Spleen (tissue), 13 donors: ENCODE measurements at places on chromosomes 7 and 10.
A peak's percentile ranks its signal among the peaks of the same experiment; 100 is the strongest.

DNA sequence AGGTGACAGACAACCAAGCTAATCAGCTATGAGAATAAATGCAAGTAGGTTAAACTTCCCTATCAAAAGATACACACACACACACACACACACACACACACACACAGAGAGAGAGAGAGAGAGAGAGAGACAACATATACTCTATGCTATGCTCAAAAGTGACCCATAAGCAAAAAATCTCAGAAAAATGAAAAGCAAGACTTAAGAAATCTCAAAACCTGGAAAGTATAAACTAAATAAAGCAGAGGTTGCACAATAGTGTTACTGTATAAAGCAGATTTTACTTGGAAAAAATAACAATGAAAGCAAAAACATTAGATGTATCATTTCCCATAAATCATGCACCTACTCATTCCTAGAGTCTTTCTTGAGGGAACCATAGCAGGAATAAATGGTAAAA, 221.5 kb downstream of the INHBA start:
- H3K36me3 ChIP-seq: no peaks in the 10 kb centered on the region
- no peaks in the 10 kb centered on the region for H3K27me3 ChIP-seq
- no peak for DNase-seq
- H3K27ac ChIP-seq: no peak overlapping the region
- no peak overlapping the region for H3K4me3 ChIP-seq
- H3K4me1 ChIP-seq: no peaks in the 10 kb centered on the region

DNA sequence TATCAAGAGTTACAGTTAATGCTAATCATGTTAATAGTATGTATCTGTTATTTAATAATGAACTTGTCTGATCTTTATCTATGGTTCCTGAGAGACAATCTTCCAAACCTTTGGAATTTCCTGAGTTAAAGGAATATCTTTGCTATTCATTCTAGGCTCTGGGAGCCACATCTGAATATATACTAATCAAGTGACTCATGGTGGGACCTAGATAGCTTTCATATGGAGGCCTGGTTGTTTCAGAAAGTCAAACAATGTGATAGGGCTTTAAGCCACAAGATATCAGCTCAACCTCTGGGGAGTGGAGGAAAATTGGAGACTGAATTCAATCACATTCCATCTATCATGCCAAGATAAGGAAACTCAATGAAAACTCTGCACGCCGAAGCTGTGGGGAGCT, 746.4 kb downstream of the TNS3 start:
- H3K4me1 ChIP-seq: no peaks in the 10 kb centered on the region
- no peak for DNase-seq
- H3K4me3 ChIP-seq: no peak overlapping the region
- no peak overlapping the region for H3K27ac ChIP-seq
- no peaks in the 10 kb centered on the region for H3K36me3 ChIP-seq

- peak; percentile 54 for DNase-seq
- no peaks in the 10 kb centered on the region for H3K36me3 ChIP-seq
- peaks cover 7% of the 10 kb centered on the region for H3K4me1 ChIP-seq
- peaks cover 17% of the 10 kb centered on the region for H3K27me3 ChIP-seq
Observed at GRCh38 chr7:159139639-159140038, 5.0 kb downstream of the VIPR2 start.

DNA sequence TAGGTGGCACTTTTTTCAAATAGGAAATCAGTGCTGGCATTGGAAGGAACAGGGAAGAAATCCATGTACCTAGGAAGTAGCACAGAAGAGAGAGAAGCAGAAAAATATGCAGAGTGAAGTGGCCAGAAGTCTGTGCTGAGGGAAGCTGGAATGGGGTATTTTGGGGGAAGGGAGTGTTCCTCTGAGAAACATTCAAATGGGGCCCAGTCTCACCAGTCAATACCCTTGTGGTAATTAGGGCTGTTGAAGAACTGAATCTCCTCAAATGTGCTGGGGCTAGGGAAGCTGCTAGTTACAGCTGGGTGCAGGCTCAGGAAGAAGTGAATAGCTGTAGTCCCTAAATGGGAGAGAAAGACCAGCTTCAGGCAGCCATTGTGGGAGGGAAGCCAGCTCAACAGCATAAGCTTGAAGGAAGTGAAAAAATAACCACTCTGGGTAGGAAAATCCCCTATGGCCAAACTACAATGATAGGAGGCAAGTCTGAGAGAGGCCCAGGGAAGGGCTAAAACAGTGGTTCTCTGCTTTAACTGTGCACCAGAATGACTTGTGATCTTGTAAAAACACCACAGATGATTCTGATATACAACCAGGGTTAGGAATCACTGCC, 7.6 kb downstream of the NDST2 start:
- H3K27me3 ChIP-seq: no peaks in the 10 kb centered on the region
- DNase-seq: no peak
- peaks cover 38% of the 10 kb centered on the region for H3K4me1 ChIP-seq
- H3K36me3 ChIP-seq: peaks cover 99% of the 10 kb centered on the region
- H3K4me3 ChIP-seq: no peak overlapping the region

DNA sequence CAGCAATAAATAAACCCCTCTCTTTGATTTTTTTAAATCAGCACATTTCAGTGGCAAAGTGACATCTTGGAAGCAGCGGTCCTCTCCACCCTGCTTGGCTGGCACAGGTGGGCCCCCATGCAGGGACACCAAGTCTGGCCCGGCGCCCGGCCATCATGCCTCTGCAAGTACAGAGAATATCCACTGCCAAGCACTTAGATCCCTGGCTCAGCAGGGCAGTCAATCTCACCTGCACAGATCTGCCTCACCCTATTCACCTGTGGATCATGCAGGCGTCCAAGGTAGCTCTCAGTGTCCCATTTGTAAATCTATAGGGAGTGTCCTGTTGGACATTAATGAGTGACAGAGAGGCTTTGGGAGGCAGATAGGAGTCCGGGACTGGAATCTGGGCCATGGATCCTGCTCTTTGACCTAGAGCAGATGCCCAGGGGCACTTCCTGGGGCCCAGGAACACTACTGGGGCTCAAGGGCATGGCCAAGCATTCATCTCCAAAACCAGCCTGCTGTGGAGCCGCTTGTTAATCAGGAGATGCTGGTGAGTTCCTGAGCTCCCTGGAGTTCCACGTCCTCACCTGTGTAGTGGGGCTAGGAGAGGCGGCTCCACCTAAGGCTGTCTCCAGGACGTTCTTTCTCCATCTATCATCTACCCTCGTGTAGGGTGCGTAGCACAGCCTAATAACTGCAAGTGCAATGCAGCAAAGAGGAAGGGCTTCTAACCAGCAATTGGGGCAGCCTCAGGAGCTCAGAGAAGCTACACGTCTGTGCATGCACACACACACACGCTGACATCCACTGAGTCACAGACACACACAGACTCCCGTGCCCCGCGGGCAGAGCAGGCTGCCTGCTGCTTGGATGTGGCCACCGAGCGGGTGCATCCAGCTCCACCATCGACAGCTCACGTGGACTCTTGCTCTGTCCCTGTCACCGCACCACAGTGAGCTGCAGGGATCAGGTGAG, 123.6 kb downstream of the OAT start:
- no peaks in the 10 kb centered on the region for H3K36me3 ChIP-seq
- H3K4me3 ChIP-seq: no peak overlapping the region
- DNase-seq: no peak

DNA sequence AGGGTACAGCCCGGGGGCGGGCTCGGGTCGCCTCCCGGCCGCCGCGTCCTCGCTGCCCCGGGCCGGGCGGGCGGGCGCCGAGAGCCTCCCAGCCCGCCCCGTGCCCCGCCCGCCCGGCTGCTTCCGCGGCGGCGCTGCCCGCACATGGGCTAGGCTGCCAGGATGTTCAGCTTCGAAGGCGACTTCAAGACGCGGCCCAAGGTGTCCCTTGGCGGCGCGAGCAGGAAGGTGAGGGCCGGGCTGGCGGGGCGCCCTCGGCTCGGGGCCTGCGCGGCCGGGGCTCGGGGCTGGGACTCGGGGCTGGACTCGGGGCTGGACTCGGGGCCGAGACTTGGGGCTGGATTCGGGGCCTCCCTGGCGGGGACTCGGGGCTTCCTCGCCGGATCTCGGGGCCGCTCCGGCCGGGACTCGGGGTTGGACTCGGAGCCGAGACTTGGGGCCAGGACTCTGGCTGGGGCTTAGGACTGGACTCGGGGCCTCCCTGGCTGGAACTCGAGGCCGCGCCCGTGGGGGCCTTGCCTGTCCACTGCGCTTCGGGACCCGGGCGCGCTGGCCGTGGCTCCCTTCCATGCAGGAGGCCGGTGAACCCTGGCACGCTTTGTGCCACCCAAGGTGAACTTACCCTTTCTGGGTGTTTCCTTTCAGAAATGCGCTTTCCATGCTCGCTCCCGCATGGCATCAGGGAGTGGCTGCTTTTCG, 534 bp downstream of the UBE3C start:
- H3K4me1 ChIP-seq: peaks cover 27% of the 10 kb centered on the region
- H3K4me3 ChIP-seq: peak overlapping the region; percentile 81
- H3K27me3 ChIP-seq: no peaks in the 10 kb centered on the region
- peaks cover 34% of the 10 kb centered on the region for H3K36me3 ChIP-seq

GRCh38 chr7:71477441-71477840, 345.5 kb downstream of the GALNT17 start:
- no peak for DNase-seq
- no peak overlapping the region for H3K4me3 ChIP-seq
- no peak overlapping the region for H3K27ac ChIP-seq
- no peaks in the 10 kb centered on the region for H3K27me3 ChIP-seq

DNA sequence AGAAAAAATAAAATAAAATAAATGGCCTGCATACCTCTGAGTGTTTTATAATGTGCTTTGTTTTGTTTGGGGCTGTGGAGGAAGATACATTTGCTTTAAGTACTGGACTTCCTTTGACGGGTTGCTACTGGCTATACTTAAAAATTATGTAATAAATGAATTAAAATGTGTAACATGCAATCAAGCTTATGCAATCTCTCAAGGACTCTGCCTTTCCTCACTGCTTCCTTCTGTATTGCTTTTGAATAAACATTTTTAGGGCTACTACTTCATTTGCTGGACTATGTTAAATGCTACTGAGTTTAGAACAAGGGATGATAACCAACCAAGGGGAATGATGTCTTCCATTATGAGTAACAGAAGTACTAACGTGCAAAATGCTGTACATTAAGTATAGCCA, 91.6 kb downstream of the ETV1 start:
- no peak overlapping the region for H3K4me3 ChIP-seq
- H3K36me3 ChIP-seq: peaks cover 4% of the 10 kb centered on the region
- H3K27ac ChIP-seq: no peak overlapping the region
- H3K4me1 ChIP-seq: no peaks in the 10 kb centered on the region
- no peak for DNase-seq

GRCh38 chr7:2402687-2403013, 761 bp upstream of the CHST12 start:
- H3K27ac ChIP-seq: no peak overlapping the region
- no peak for DNase-seq
- H3K36me3 ChIP-seq: no peaks in the 10 kb centered on the region
- no peaks in the 10 kb centered on the region for H3K27me3 ChIP-seq

DNA sequence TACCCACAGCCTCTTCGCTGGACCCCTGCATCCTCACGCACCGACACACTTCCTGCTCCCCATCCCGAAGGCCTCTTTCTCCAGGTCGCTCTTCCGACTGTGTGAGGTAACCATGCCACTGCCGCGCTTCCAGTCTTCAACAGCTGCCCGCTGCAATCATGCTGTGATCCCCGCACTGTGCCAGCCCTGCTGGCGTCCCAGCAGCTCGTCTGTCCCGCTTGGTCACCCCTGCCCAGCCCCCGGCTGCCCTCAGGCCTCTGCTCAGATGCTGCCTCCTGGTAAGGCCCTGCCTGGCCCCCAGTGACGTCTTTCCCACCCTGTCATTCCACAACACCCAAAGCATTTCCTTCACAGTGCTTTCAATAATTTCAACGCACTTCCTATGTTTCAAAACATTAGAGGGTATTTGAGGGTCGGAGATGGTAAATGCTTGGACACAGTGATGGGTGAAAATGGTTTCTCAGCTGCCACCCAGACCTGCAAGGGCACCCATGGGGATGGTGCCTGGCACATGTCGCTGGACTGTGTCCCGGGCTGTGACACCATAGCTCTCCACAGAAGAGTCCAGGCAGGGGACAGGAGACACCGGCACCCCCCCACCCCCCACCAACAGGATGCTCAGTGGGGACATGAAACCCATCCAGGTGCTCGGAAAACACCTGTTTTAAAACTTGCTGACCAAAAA, 125.2 kb downstream of the MAD1L1 start:
- H3K4me1 ChIP-seq: peaks cover 32% of the 10 kb centered on the region
- no peak for DNase-seq
- no peaks in the 10 kb centered on the region for H3K27me3 ChIP-seq
- no peaks in the 10 kb centered on the region for H3K36me3 ChIP-seq
